Renal cortex interstitium (tissue), 15 donors: ENCODE measurements at places on chromosomes 5 and 9.

DNA sequence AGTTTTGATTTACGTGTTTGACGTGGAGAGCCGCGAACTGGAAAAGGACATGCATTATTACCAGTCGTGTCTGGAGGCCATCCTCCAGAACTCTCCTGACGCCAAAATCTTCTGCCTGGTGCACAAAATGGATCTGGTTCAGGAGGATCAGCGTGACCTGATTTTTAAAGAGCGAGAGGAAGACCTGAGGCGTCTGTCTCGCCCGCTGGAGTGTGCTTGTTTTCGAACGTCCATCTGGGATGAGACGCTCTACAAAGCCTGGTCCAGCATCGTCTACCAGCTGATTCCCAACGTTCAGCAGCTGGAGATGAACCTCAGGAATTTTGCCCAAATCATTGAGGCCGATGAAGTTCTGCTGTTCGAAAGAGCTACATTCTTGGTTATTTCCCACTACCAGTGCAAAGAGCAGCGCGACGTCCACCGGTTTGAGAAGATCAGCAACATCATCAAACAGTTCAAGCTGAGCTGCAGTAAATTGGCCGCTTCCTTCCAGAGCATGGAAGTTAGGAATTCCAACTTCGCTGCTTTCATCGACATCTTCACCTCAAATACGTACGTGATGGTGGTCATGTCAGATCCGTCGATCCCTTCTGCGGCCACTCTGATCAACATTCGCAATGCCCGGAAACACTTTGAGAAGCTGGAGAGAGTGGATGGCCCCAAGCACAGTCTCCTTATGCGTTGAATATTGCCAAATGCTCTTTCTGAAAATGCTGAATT is 850 bp downstream of the RRAGA start:
- DNase-seq, result no peak

DNA sequence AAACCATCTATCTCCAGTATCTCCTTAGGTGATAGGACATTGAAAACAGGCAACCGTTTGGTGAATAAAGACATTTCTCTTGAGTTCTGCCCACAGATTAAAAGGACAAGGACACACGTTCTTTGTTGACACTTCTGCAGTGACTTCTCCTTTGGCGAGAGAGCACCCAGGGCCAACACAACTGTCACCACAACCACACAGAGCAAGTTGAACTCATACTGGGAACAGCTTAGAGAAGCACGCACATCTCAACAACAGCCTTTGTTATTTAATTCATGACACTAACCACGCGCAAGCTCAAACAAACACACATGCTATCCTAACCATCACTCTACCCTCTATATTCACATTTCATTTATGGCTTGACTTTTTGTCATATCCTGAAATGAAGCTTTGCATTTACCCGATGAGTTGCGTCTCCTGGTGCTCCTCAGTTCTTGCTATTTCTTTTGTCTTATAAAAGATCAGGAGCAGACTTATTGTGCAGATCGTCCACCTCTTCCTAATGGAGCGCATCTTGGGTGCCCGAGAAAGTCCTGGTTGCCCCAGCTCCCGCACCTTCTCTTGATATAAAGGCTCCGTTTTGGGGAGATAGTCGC is 543 bp downstream of the ST8SIA4 start:
- DNase-seq, result peak; percentile 17

DNA sequence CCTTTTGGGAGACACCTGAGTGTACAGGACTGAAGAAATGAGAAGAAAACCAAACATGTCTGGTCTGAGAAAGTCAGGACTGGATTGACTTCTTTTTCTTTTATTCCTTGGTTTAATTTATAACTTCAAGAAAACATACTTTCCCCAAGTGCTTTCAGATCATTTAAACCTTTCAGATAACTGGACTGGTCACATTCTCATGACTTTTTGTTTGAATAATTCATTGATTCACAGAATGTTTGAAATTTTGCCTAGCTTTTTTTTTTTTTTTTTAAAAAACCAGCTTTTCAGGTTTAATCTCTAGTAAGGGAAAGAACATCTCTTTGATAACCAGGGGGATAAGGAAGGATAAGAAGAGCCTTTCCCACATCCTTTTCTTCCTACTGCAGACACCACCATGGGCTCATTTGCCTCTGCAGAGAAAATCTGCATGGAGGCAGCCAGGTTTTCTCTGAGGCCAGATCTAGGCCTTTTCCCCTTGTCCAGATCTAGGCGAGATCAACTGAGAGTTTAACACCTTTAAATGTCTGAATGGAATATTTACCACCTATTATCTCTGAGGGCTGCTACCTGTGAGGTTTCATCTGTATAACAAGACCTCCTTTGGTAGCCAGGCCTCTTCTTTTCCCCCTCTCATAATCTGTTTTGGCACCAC is 45.0 kb upstream of the SLC28A3 start:
- no peak for DNase-seq

DNA sequence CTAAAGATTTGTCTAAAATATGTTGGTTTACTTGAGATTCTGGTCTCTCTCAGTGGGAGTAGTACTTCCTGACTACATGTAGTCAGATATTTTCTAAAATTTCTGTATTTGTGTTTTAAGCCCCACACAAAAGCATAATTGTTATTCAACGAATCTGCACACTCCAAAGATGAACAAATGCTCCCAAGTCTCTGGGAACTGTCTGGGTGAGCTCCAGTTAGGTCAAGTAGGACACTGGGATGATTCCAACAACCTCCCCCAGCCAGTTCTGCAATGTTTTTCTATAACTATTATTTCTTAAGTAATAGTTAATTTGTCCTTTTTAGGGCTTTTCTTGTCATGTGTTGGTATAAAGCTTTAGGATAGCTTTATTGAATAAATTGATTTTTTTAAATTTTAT is 174.6 kb downstream of the FAM174A start:
- DNase-seq, result no peak

- no peak for DNase-seq
These were observed 26.9 kb upstream of the OLFM1 start for GRCh38 chr9:135060461-135061116.

DNA sequence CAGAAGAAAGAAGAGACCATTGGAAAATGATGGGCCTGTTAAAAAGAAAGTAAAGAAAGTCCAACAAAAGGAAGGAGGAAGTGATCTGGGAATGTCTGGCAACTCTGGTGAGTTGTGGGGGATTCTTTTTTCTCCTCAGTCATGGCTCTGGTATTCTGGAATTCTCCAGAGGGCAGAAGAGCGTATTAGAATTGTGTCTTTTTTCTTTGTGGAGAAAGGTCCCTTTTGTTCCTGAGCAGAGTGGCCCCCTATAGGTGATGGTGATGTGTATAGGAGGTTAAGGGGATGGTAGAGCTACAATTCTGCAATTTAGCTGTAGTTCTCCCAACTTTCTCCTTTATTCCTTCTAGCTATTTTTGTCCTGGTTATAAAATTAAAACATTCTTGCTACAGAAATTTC is 1.6 kb upstream of the DHFR start:
- no peak for DNase-seq

GRCh38 chr5:140041492-140042392 is 1.4 kb downstream of the NRG2 start:
- no peak for DNase-seq

GRCh38 chr9:124099860-124100259 is 88.3 kb downstream of the LHX2 start:
- DNase-seq, result no peak

DNA sequence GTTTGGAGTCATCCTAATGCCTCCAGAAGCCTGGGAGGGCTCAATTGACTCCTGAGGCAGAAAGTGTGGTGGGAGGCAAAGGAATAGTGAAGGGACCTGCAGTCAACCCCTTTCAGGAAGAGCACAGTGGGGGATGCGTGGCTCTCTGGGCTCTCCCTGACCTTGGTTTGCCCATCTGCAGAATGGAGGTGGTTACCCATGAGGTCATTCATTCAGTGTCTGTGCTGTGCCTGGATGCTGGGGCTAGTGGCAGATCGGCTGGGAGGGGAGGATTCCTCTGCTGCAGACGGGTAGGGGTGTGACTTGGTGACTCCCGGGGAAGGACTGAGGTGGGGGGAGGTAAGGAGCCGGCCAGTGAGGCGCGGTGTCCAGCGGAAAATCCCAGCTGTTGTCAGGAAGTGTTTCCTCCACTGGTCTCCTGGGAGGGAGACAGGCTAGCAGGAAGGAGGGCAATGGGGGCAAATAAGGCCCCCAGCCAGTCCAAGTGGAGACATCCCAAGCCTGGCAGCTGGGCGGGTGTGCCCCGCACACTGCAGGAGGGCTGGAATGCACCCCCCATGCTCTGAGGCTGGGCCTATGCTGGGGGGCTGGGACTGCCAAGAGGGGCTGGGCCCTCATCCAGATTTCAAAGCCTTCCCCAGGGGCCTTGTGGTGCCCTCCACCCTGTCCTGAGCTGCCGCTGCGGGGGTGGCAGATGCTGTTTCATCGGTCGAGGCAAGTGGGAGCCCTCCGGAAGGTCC is 10.9 kb downstream of the CXXC5 start:
- DNase-seq, result no peak
